ENCODE measurements at places on chromosomes 6 and 20. TPM values are rescaled to one million over a fixed set of nuclear protein-coding genes. Genes with fewer than 3 reads are reported as not detected.

DNA sequence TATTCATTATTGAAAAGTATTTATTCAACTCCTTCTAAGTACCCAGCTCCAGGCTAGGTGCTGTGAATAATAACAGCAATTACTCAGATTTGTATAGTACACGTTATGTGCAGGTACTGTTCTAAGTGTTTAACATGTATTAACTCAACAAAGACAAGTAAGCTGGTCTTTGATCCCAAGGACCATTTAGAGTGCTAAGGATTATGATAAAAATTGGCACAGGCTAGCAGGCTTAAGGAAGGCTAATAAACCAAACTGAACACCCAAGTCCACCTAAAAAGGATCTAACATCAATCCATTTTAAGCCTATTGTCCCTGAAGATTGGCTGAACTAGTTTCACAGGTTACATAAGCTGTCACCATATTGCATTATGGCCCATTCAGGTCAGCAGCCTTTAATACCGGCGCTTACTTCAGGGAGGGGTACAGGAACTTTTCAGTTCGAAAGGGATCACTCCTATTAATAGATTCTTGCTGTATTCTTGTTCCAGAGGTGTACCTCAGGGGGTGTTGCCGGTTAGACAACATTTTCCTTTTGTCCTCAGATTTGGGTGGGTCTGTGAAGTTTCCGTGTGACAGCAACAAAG lies 99.0 kb upstream of the GMDS start:
- H3K4me3 ChIP-seq, result no peak overlapping the region
- no peaks in the 10 kb centered on the region for H3K36me3 ChIP-seq
- H3K4me1 ChIP-seq, result no peaks in the 10 kb centered on the region
- no peak for DNase-seq

DNA sequence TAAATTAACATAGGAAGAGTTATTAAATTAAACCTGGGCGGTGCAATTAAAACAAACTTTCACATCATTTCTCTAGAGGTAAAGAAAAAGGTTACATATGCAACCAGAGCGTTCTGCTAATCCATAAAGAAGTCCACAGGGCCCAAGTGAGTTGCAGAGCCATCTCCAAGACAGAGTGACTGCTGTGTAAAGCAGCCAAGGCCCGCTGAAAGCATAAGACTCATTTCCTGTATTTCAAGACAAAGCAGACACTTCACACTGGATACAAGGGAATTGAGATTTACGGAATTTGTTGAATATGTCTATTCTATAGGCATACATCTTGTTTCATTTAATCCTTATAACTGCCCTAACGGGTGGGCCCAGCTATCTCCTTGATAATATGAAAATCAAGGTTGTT lies 422.8 kb downstream of the CBLN4 start:
- H3K27me3 ChIP-seq, result no peaks in the 10 kb centered on the region
- no peak overlapping the region for H3K4me3 ChIP-seq
- no peak overlapping the region for H3K27ac ChIP-seq
- DNase-seq, result no peak
- no peaks in the 10 kb centered on the region for H3K4me1 ChIP-seq
- no peaks in the 10 kb centered on the region for H3K36me3 ChIP-seq

DNA sequence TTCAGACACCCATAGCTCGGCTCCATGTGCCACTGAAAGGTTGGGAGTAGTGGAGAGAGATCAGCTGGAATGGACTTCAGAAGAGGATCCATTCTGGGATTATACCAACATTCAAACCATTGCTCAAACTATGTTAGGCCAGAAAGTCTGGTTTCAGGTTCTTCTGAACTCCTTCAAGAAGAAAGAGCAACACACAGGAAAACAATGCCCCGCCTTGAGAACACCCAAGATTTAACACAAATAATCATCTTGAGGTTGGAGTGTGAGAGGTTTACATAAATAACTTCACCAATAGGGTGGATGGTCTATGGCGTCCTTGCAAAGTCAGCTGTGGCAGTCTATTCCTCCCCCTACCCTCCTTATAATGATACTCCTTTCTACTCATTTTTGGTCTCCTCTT lies 211.6 kb upstream of the SUPT3H start:
- H3K4me3 ChIP-seq, result no peak overlapping the region
- no peak overlapping the region for H3K27ac ChIP-seq
- no peak for DNase-seq
- H3K27me3 ChIP-seq, result no peaks in the 10 kb centered on the region
- H3K36me3 ChIP-seq, result no peaks in the 10 kb centered on the region

GRCh38 chr6:147216915-147217314 lies 12.7 kb downstream of the STXBP5 start:
- no peaks in the 10 kb centered on the region for H3K36me3 ChIP-seq
- no peak overlapping the region for H3K27ac ChIP-seq
- H3K27me3 ChIP-seq, result no peaks in the 10 kb centered on the region

- no peaks in the 10 kb centered on the region for H3K27me3 ChIP-seq
- peaks cover 5% of the 10 kb centered on the region for H3K36me3 ChIP-seq
- H3K4me3 ChIP-seq, result no peak overlapping the region
- H3K27ac ChIP-seq, result no peak overlapping the region
These were observed 290.2 kb downstream of the UTRN start for GRCh38 chr6:144575327-144575726.

DNA sequence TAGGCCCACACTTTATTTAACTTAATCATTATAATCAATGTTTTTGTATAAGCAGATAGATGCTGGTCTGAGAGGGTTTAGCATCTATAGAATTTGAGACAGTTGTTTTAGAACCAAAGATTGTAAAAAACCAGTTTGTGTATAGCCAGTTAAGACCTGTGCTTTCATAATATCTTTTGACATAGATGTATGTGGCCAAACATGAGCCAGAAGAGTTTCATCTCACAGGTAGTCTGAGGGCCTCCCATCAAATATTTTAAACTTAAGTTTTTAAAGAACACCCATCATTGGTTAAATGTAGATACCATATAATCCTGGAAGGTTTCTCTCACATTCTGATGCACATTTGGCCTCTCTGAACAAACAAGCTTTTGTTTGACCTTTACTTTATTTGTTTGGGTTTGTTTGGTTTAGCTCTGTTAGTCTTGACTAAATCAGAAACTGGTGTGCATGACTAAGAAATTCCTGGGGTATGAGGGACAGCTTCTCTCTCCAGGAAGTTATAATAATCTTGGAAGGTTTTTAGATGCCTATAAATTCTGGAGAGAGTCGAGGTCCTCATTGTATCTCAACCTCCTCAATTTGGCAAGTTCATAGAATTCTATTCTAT lies 58.0 kb upstream of the TMEM200A start:
- no peak for DNase-seq
- H3K27me3 ChIP-seq, result no peaks in the 10 kb centered on the region
- H3K4me1 ChIP-seq, result no peaks in the 10 kb centered on the region
- no peaks in the 10 kb centered on the region for H3K36me3 ChIP-seq
- no peak overlapping the region for H3K27ac ChIP-seq

- no peak for DNase-seq
- H3K36me3 ChIP-seq, result no peaks in the 10 kb centered on the region
- H3K4me1 ChIP-seq, result no peaks in the 10 kb centered on the region
- no peaks in the 10 kb centered on the region for H3K27me3 ChIP-seq
- H3K27ac ChIP-seq, result no peak overlapping the region
- no peak overlapping the region for H3K4me3 ChIP-seq
These were observed 208.1 kb downstream of the UTRN start for GRCh38 chr6:144493035-144493910.

- no peaks in the 10 kb centered on the region for H3K36me3 ChIP-seq
- peak overlapping the region; percentile 49 for H3K4me3 ChIP-seq
- DNase-seq, result no peak
- H3K27me3 ChIP-seq, result no peaks in the 10 kb centered on the region
- no peaks in the 10 kb centered on the region for H3K4me1 ChIP-seq
- H3K27ac ChIP-seq, result peak overlapping the region; percentile 99
These were observed 111.5 kb downstream of the HFE start for GRCh38 chr6:26198722-26199056.

GRCh38 chr6:125001684-125002405 lies 39.6 kb downstream of the RNF217 start:
- H3K27me3 ChIP-seq, result no peaks in the 10 kb centered on the region
- H3K36me3 ChIP-seq, result peaks cover 3% of the 10 kb centered on the region
- no peak for DNase-seq
- peak overlapping the region; percentile 60 for H3K27ac ChIP-seq
- no peaks in the 10 kb centered on the region for H3K4me1 ChIP-seq
- no peak overlapping the region for H3K4me3 ChIP-seq

DNA sequence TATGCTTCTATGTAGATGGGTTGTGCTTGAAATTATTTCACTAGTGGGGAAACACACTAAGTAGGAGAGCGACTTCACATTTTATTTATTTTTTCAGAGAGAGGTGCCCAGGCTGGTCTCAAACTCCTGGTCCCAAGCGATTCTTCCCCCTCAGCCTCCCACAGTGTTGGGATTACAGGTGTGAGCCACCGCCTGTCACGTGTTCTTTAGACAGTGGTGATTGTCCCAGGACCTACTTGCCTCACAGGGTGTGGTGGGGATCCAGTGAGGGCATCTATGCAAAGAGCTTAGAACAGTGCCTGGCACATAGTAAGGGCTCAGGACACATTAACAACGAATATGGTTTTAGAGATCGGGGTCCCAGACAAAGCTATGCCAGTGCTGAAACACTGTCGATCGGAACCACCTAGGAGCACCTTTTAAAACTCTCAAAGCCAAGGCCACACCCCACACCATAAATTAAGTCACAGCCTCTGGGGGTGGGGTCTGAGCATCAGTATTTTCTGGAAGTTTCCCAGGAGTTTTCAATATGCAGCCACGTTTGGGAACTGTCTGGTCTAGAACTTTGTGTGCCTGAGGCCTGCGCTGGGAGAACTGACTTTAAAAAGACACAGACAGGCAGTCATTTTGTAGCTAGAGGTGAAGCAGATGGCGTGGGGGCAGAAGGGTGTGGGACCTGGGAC lies 4.8 kb upstream of the BCAS4 start:
- DNase-seq, result no peak
- no peaks in the 10 kb centered on the region for H3K36me3 ChIP-seq
- H3K27me3 ChIP-seq, result no peaks in the 10 kb centered on the region
- no peak overlapping the region for H3K4me3 ChIP-seq
- peak overlapping the region; percentile 92 for H3K27ac ChIP-seq

DNA sequence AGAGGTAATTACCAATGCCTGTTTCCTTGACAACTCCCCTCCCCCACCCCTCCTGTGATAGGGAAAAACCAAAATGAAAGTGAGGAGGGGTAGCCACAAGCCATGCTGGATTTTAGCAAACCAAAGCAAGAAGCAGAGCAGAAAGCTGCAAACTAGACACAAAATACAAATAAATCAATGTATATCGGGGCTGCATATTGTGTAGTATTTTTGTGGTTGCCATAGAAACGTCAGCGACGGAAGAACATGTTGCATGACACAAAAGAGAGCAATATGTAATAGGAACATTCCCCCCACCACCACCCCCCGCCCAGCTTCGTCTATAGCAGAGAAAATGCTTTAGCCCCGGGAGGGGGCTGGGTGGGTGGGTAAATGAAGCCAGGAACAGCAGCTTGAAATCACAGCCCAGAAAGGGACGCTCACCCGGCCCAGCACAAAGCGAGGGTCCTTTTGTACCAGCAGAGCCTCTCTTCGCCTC lies 548 bp downstream of the AGPAT4 start:
- peak overlapping the region; percentile 82 for H3K27ac ChIP-seq
- H3K36me3 ChIP-seq, result no peaks in the 10 kb centered on the region
- no peaks in the 10 kb centered on the region for H3K27me3 ChIP-seq
- peak overlapping the region; percentile 79 for H3K4me3 ChIP-seq
- no peak for DNase-seq

DNA sequence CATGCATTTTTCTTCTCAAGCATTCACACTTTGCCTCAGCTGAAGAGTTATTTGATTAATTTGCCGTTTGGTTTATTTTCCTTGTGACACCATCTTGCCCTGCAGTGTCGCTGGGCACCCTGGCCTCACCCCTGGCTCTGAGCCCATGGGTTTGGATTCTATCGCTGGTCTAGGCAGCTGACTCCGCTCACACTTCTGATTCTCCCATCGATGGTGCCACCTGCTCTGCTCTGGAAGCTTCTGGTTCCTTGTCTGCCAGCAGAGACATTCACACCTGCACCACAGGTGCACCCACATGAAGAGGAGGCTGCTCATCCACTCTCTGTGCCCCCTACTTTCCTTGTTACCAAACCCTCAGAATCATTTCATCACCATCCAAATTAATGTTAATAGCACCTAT lies 291.6 kb upstream of the CDH4 start:
- no peaks in the 10 kb centered on the region for H3K27me3 ChIP-seq
- H3K4me3 ChIP-seq, result no peak overlapping the region
- no peaks in the 10 kb centered on the region for H3K4me1 ChIP-seq
- no peak overlapping the region for H3K27ac ChIP-seq
- no peaks in the 10 kb centered on the region for H3K36me3 ChIP-seq

DNA sequence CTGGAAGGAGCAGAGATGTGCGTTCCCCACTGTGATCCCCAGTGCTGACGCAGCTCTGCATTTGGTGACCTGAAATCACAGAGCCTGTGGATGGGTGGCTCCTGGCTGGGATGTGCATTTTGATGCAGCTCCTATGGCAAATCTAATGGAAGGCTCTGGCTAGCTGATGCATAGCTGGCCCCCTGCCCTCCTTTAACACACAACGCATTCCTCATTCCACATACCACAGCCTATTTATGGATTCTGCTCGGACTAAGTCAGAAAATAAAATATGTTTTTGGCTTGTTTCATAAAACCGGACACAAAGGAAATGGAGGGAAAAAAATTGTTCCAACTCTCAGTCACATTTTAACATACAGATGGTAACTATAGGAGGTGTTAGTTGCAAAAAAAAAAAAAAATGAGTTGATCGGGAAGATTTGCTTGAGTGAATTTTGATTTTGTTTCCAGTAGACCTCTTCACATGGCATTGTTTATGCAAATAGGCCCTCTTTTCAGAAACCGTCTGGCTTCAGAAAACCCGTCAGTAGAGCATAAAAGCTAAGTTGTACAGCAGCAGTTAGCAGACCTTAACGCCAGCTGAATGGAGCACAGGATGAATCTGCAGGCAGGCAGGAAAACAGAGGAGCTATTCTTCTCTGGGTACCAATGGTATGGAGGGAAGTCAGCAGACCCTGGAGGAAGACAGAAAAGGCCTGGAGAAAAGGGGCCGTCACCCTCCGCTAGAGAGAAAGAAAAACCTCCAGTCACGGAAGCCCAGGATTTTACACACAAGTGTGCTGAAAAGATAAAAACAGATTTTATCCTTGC lies 215.4 kb downstream of the HDGFL1 start:
- DNase-seq, result no peak
- no peak overlapping the region for H3K27ac ChIP-seq
- H3K4me1 ChIP-seq, result no peaks in the 10 kb centered on the region
- no peak overlapping the region for H3K4me3 ChIP-seq

GRCh38 chr6:166927935-166928643 lies 28.3 kb downstream of the RNASET2 start:
- no peaks in the 10 kb centered on the region for H3K4me1 ChIP-seq
- no peaks in the 10 kb centered on the region for H3K27me3 ChIP-seq
- peaks cover 3% of the 10 kb centered on the region for H3K36me3 ChIP-seq
- DNase-seq, result no peak
- no peak overlapping the region for H3K27ac ChIP-seq

- peak within 1 kb of the TSS; percentile 18 for H3K27ac ChIP-seq
- no peaks in the 10 kb centered on the region for H3K27me3 ChIP-seq
- peak within 1 kb of the TSS; percentile 40 for H3K4me3 ChIP-seq
These were observed at the start of gene CPXM1 for GRCh38 chr20:2800521-2801285. Gene CPXM1, minus strand, starts transcription at chr20:2800627. Its CDS starts 55 bp downstream, at chr20:2800572.

GRCh38 chr6:22023937-22024336 lies 272.9 kb downstream of the PRL start:
- H3K27me3 ChIP-seq, result no peaks in the 10 kb centered on the region
- H3K27ac ChIP-seq, result no peak overlapping the region
- no peak for DNase-seq

Gene MAS1
- not detected for total RNA-seq

Gene SGK2
- total RNA-seq, result 8.2 TPM

Gene CNKSR3
- 8.6 TPM for total RNA-seq

Gene FRS3
- 3.8 TPM for total RNA-seq

Gene OR2H2
- total RNA-seq, result not detected

All from breast epithelium (tissue), 4 donors.